ENCODE measurements at places on chromosomes 4 and X. TPM values are rescaled to one million over a fixed set of nuclear protein-coding genes. Genes with fewer than 3 reads are reported as not detected.

The LGI2 gene
- 0.06 TPM for total RNA-seq

The ZCCHC12 gene
- total RNA-seq: not detected

The RHOH gene
- not detected for total RNA-seq

The MTNR1A gene
- total RNA-seq: not detected

The PTTG2 gene
- not detected for total RNA-seq

The C4orf50 gene
- not detected for total RNA-seq

The BRS3 gene
- total RNA-seq: not detected

- DNase-seq: peak; percentile 27
Observed at GRCh38 chr4:181219783-181220416, 1023.3 kb upstream of the TENM3 start.

DNA sequence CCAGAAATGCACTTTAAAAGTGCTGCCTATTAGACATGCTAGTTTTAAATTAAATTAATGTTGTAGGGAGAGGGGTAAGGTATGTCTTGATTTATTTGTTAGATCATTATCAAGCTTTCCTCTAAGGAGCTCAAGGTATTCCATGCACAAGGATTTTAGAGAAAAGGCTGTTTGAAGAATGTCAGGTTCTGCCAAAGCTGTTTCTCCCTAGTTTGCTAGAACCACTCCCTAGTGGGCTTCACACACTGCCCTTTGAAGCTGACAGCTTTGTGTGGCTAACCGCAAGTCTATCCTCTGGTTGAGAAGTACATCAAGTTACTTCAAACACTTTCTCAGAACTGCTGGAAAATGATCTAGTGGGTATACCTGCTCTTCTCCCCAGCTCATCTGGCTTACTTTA, 32.3 kb downstream of the RASL11B start:
- DNase-seq: no peak

GRCh38 chr4:16437836-16438235, 211.6 kb upstream of the TAPT1 start:
- no peak for DNase-seq

- DNase-seq: no peak
Observed at GRCh38 chr4:28254003-28254402, 1393.4 kb downstream of the STIM2 start.

GRCh38 chr4:14783011-14783877, 219.0 kb upstream of the CPEB2 start:
- DNase-seq: no peak

- peak; percentile 6 for DNase-seq
Observed at GRCh38 chrX:66633541-66633940, 5.3 kb downstream of the EDA2R start.

- peak; percentile 53 for DNase-seq
Observed at GRCh38 chr4:125317525-125317877, 2.7 kb downstream of the FAT4 start.

DNA sequence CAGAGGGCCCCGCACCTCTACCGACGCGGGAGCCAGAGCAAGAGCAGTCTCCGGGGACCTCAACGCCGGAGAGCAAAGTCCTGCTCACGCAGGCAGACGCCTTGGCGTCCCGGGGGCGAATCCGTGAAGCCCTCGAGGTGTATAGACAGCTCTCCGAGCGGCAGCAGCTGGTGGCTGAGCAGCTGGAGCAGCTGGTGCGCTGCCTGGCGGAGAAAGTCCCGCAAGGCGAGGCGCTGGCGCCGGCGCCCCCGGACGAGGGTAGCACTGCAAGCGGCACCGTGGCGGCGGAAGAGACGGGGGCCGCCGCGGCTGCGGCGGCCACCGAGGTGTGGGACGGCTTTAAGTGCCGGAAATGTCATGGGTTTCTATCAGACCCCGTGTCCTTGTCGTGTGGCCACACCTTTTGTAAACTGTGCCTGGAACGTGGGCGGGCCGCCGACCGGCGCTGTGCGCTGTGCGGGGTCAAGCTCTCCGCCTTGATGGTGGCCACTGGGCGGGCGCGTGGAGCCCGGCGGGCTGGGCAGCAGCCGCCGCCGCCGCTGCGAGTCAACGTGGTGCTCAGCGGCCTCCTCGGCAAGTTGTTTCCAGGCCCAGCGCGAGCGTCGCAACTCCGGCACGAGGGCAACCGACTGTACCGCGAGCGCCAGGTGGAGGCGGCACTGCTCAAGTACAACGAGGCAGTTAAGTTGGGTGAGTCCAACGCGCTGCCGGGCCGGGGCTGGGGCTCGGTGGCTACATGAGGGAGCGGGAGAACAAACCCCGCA, 672 bp downstream of the LONRF3 start:
- peak; percentile 53 for DNase-seq

GRCh38 chr4:114807759-114808404, 209.3 kb downstream of the UGT8 start:
- DNase-seq: peak; percentile 41

DNA sequence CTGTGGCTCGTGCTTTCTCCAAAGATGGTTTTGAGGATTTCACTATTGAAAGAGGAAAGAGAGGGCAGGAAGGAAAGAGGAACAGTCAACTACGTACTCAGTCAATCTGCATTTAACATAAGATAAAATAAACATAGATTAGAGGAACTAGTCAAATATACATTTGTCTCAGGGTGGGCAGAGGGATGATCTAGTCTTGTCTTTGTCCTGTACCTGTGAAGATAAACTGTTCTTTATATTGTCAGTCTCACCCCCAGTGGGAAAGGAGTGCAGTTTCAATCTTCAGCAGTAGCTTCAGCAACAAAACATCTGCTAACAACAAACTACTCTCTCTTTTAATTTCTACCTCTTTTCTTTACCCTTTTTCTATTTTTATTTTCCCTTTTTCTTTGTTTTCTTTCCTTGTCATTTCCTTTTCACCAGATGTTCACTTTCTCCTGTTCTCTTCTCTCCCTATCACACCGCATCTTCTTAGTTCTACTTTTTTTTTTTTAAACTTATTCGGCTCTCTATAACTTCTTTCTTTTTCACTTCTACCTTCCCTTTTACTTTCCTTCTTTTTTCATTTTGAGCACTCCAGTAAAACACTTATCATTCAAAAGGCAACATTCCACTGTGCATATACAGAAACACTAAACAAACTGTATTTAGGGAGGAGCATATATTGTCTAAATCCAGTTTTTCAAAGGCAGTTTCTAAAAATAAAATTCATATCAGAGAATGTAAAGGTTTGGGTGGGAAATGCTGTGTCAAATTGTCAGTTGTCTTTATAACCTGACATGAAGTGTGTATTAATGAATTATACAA, 51.4 kb upstream of the GUCY1A1 start:
- DNase-seq: no peak
